ENCODE measurements at places on chromosomes 11 and 22.
A peak's percentile ranks its signal among the peaks of the same experiment; 100 is the strongest.

GRCh38 chr11:126658306-126659056 is 303.0 kb downstream of the ST3GAL4 start:
- no peak for DNase-seq

DNA sequence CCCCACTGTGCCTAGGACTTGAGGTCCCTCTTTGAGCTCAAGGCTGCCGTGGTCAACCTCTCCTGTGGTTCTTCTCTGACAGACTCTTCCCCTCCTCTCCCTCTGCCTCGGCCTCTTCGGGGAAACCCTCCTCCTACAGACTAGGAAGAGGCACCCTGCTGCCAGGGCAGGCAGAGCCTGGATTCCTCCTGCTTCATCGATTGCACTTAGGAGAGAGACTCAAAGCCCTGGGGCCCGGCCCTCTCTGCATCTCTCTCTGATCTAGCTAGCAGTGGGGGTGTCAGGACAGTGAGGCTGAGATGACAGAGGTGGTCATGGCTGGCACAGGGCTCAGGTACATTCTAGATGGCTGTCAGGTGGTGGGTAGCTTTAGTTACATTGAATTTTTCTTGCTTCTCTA is 63.6 kb upstream of the EMID1 start:
- no peak for DNase-seq

DNA sequence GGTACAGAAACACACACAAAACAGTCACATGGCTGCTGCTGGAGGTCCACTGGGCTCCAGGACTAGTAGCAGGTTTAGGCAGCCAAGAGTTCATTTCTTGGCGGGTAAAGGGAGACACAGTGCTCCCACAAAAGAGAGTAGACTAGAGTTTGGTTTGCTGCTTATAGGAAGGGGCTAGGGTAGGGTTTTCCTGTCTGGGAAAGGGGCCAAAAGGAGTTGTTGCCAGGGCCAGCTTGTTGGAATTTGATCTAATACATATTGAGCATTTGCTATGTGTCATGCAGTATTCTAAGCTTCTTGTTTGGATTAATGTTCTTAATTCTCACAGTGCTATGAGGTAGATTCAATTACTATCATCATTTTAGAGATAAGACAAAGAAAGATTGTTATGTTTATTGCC is 195.1 kb upstream of the PLET1 start:
- DNase-seq = no peak

DNA sequence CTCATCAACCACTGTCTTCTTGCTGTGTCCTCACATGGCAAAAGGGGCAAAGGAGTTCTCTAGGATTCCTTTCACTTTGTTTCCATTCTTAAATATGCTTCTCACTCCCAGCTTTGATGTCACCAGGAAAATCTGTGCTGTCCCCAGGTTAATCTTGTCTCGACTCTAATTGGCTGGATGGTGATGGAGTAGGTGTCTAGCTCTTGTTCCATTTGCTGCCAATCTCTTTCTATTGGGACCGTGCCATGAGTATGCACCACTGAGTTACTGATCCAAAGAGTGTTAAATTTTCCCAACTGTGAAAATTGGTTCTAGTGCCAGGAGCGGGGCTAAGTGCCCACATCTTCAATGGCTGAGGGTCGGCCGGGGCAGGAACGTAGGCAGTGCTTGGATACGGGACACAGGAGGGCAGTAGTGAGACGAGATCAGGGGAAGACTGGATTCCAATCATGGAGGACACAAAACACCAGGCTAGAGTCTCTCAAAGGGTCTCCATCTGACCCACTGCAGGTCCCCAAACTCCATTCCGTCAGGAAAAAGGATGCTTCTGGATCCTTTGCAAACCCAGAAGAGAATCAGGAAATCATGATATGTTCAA is 47.7 kb upstream of the CSNK2A3 start:
- no peak for DNase-seq

- no peak for DNase-seq
These were observed 237.6 kb upstream of the TBCEL start for GRCh38 chr11:120786206-120786735.

DNA sequence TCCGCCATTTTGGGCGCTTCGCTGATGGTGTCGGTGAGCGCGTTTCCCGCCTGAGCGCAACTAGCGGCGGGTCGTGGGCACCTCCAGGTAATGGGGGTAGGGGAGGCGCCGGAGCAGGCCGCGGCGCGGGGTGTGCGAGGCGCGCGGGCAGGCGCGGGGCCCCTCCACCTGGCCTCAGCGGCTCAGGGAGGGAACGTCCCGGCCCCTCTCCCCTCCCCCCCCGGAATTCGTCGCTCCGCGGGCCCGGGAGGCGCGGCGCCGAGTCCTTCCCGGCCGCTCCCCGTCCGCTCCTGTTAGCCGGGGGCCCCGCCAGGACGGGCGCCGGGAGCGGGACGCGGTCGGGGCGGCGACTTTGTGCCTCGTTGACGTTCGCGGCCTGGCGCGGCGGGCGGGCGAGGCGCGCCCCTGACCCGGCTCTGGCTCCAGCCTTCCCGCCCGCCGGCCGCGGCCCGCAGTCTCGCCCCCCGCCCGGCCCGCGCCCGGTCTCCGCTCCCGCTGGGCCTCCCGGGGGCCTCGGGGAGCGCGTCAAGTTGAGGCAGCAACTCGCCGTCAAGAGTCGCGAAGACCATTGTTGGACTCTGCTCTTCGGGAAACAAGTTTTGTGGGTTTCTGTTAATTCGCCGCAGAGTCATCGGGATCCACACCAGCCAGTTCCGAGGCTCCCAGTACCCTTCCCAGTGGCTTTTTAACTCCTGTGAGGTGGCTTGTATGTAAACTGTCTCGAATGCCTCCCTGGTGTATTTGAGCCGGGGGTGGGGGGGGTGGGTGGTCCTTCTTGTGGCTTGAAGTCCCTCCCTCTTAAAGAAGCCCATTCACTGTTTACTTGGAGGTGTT is at the start of gene PPP6R3:
Gene PPP6R3 (plus strand): TSS at position 12 of the 834 bp plus-strand sequence. CDS start 76,913 bp downstream, outside the sequence.
- no peak for DNase-seq

DNA sequence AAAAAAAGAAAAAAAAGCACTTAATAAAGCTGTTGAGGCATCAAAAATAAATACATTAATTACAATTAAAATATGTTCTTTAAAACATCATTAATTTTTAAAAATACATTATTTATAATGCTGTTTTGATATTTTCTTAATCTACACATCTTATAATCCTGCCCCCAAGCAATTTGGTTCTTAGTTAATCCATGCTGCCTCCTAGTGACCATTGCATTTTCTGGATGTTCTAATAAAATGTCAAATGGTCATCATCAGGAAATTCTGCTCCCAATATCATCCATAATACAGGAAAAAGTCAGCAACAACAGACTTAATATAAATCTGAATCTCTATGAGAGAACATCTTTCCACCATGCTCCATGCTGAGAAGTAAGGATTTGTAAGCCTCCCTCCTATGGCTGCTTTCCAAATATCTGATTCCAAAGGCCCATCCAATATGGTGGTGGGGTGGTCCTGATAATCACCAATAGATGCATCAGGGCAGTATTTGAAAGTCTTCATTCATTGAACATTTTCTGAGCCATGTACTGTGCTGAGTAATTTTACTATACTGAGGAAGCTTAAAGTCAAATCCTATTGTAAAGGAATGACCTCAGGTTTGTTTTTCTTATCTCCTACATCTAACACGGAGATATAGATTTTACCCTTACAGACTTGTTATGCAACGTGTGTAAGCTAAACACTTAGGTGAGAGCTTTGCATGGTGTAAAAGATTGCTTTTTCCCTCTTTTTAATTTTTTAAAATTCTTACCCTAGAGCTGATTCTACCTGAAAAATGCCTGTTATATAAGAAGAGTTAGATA is 124.7 kb upstream of the BMAL1 start:
- DNase-seq = no peak

GRCh38 chr11:44999068-44999467 is 48.4 kb upstream of the TP53I11 start:
- no peak for DNase-seq

DNA sequence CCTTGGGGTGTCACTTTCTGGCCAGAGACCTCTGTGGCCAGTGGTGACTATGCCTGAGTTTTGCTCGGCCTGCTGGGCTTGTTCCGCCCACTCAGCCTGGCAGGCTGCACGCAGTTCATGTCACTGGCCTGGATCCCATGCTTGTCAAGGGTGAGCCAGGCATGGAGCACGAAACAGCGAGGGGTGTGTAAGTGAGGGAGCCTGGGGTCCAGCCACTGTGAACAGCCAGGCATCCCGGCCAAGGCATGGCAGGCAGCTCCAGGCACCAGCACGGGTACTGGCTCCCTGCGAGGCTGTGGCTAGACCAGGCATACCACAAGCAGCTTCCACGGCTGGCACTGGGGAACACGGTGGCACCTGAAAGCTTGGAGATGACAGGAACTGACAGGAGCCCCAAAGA is 214.3 kb downstream of the LRRC4C start:
- DNase-seq = no peak

GRCh38 chr22:40395607-40396006 is 25.2 kb downstream of the SGSM3 start:
- DNase-seq = no peak

DNA sequence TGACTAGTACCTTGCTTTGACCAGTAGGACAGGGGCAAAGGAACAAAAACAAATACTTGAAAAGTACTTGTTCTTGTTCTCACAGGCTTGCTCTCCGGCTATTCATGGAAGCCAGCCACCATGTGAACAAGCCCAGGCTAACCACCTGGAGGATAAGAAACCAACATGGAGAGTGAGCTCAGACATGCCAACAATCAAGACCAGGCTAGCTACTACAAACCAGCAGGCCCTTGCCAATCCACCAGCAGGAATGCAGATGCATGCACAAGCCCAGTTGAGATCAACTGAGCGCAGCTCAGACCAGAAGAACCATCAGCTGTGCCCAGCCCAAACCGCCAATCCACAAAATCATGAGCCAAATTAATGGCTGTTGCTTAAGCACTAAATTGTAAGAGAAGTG is 180.1 kb upstream of the ISX start:
- DNase-seq = no peak

DNA sequence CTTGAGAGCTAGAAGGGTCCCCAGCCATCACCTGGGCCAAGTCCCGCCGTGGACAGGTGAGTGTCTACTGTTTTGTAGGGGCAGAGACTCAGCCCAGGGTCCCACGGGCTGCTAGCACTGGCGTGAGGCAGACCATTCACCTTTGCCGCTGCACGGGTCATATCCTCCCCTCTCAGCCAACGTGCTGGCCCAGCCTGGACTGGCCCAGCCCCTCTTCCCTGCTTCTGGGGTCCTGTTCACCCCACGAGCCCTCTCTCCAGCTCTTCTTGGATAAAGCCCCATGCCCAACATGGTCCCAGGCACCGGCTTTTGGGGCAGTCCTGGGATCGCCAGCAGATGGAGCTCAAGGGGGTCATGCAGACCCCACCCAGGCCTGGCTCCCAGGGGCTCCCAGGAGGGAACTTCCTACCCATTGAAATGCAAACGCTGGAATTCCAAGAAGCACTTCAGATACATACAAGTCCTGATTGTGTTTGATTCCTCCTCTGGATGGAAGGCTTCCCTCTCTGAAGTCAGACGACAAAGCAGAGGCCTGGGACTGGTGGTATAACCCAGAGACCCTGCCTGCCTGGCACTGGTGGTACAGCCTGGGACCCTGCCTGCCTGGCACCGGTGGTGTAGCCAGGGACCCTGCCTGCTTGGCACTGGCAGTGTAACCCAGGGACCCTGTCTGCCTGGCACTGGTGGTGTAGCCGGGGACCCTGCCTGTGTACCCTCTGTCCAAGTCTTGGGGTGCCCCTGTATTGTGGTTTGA is 8.9 kb upstream of the SEPTIN5 start:
- DNase-seq = no peak

GRCh38 chr11:128544471-128545051 is 42.8 kb downstream of the ETS1 start:
- DNase-seq = peak; percentile 22

DNA sequence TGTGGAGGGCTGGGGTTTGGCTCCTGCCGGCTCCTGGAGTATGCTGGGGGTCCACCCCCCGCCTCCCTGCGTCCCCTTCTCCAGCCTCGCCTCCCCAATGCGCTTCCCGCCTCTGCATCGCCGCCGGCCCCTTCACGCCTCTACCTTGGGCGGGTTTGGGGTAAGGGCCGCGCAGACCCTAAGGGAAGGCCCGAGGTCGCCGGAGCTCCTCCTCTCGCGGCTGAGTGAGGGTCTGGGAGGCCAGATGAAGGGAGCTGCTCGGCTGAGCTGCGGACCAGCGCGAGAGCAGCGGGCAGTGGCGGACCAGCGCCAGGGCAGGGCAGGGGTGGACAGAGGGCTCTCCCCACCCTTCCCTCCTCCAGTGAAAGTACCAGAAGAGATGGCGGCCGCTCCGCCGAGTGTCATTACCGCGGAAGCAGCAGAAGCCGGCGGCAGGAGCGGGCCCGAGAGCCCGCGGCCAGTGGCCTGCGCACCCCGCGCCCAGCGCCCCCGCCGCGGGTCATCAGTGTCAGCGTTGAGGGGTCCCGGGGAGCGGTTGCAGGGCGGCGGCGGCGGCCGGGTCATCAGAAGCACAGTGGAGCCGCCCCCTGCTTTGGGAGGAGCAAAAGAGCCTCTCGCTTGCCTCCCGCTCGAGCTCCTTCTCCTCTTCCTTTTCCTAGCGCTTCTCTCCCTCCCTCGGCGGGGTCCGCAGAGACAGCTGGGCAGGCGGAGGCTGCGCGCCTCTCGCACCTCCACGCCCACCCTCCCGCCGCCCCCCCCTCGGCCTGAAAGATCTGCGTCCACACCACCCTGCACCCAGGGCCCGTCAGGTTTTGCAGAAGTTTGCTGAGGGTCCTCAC is 255.6 kb upstream of the CADM1 start:
- no peak for DNase-seq

- DNase-seq = no peak
These were observed 515.3 kb downstream of the JRKL start for GRCh38 chr11:96905143-96905542.

- DNase-seq = no peak
These were observed 12.8 kb upstream of the OSBP2 start for GRCh38 chr22:30681831-30682230.

- DNase-seq = no peak
These were observed 72.5 kb downstream of the PACS1 start for GRCh38 chr11:66142370-66143263.

GRCh38 chr22:25008666-25009065 is 56.1 kb downstream of the KIAA1671 start:
- DNase-seq = no peak

- DNase-seq = peak; percentile 96
These were observed at the start of the genes EWSR1 and RHBDD3 for GRCh38 chr22:29267858-29268510. TSS of gene EWSR1 (plus strand) at chr22:29268268. CDS start at chr22:29268337, 69 bp downstream. TSS of gene RHBDD3 (minus strand) at chr22:29267981. CDS start at chr22:29265626, 2,355 bp downstream.

DNA sequence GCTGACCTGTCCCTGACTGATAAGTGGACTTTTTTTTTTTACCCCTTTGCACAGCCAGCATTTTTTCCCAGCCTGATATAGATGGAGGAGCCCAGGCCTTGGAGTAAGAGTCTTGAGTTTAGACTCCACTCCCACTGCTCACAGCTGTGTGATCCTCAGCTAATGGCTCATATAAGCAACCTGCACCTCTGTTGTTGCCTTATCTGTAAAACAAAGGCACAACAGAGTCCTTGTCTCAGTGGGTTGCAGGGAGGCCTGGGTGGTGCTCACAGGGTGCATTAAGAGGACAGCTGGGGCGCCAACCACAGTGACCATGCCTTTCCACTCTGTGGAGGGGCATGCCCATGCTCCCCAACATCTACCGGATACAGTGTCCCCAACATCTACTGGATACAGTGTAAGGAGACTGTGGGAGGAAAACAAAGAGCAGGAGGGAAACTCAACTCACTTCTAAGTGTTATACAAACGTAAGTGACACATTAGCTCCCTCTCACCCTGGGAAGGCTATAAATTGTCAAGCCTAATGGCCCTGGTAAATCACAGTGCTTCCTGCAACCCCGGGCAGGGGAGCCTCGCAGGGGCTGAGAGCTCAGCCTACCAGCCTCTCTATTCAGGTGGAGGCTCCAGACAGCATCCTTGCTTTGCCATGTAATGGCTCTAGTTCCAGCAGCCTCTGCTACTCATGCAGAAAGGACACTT is 109.5 kb downstream of the TENM4 start:
- no peak for DNase-seq

GRCh38 chr22:17369439-17370025 is at the start of gene CECR2:
TSS of gene CECR2 (plus strand) at chr22:17369460. CDS start at chr22:17369784, 324 bp downstream.
- peak; percentile 45 for DNase-seq
